Endodermal cell (in vitro differentiated cells): ENCODE measurements at places on chromosomes 2 and 18.
A peak's percentile ranks its signal among the peaks of the same experiment; 100 is the strongest.

GRCh38 chr18:49631146-49631866 lies 69.4 kb downstream of the LIPG start:
- no peaks in the 10 kb centered on the region for H3K36me3 ChIP-seq
- peak; percentile 24 for DNase-seq
- no peaks in the 10 kb centered on the region for H3K27me3 ChIP-seq
- no peak overlapping the region for H3K27ac ChIP-seq
- H3K4me1 ChIP-seq, result no peaks in the 10 kb centered on the region
- H3K4me3 ChIP-seq, result no peak overlapping the region

DNA sequence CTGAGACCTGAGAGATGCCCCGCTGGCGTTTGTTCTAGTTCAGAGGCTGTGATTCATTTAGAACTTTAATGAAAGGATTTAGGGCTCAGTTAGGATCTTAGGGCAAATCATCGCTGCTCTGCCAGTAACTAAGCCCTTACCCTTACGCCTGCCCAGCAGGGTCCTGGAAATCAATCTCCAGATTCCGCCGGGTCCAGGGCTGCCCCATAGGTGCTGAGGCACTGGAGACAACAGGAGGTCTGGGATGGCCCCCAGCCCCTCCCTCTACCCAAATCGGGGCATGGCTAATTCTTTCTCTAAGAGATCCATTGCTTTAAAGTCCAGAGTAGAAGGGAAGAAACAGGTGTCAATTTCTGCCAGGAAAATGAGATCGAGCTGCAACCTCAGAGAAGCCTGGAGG lies 83.1 kb downstream of the SDC1 start:
- no peak for DNase-seq
- H3K36me3 ChIP-seq, result no peaks in the 10 kb centered on the region
- no peak overlapping the region for H3K27ac ChIP-seq
- H3K27me3 ChIP-seq, result no peaks in the 10 kb centered on the region
- no peaks in the 10 kb centered on the region for H3K4me1 ChIP-seq

DNA sequence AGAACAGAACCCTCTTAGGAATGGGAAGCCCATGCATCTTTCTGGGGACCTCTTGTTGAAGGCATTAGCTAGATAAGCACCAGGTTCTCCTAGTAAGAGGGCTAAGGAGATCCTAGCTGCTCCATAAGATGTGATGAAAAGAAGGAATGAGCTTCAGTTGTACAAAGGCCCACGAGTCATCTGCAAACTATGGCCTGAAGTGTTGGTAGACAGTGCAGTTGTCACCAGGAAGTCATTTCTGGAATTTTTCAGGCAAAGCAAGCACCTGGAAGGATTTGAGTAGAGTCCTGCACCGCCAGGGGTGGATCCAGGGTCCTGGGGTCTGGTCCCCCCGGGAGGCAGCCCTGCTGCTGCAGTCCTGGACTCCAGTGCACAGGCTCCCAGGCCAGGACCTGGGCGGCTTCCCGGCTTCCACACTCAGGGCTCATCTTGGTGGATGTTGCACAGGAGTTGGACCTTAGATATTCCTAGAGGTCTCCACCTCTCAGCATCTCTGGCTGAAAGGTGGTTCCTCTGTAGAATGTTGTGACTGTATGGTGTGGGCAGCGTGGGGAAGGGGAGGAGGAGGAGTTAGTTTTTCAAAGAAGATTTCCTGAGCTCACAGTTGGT lies 85.3 kb downstream of the LDLRAD4 start:
- H3K36me3 ChIP-seq, result no peaks in the 10 kb centered on the region
- no peaks in the 10 kb centered on the region for H3K27me3 ChIP-seq
- peak; percentile 22 for DNase-seq
- H3K4me1 ChIP-seq, result no peaks in the 10 kb centered on the region
- no peak overlapping the region for H3K4me3 ChIP-seq

GRCh38 chr18:75135158-75135725 lies 73.7 kb downstream of the PTGR3 start:
- H3K27ac ChIP-seq, result no peak overlapping the region
- H3K27me3 ChIP-seq, result no peaks in the 10 kb centered on the region
- no peaks in the 10 kb centered on the region for H3K36me3 ChIP-seq
- no peaks in the 10 kb centered on the region for H3K4me1 ChIP-seq
- no peak overlapping the region for H3K4me3 ChIP-seq
- peak; percentile 20 for DNase-seq

DNA sequence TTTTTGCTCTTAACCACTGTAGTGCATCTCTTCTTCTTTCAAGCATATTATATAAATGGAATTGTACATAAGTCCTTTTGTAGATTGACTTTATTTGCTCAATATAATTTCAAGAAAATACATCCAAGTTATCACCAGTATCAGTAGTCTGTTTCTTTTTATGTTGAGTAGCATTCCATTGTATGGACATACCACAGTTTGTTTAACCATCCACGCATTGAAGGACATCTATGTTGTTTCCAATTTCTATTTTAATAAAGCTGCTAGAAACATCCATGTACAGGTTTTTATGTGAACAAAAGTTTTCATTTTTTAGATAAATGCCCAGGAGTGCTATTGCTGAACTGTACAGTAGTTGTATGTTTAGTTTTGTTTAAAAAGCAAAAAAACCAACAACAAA lies 387.5 kb upstream of the SOX11 start:
- no peak overlapping the region for H3K4me3 ChIP-seq
- no peaks in the 10 kb centered on the region for H3K27me3 ChIP-seq
- no peaks in the 10 kb centered on the region for H3K4me1 ChIP-seq
- no peaks in the 10 kb centered on the region for H3K36me3 ChIP-seq
- no peak for DNase-seq

DNA sequence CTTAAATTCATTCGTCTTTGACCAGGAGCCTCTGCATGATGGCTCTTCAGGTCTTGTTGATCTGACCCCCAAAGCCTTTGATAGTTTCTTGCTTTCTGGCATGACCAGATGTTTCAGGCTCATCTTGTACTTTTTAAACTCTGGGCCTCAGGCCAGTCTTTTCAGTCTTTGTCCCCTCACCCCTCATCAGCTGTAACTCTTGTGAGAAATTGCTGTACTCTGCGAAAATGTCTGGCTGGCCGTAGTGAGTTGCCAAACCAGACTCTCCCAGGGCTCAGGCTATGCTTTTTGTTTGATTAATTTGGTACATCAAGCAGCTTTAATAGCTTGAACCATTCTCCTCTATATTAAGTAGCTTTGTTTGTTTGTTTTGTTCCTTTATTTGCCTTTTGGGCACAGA lies 75.9 kb downstream of the BABAM2 start:
- no peaks in the 10 kb centered on the region for H3K4me1 ChIP-seq
- DNase-seq, result no peak
- no peak overlapping the region for H3K27ac ChIP-seq
- H3K36me3 ChIP-seq, result no peaks in the 10 kb centered on the region
- no peaks in the 10 kb centered on the region for H3K27me3 ChIP-seq
- no peak overlapping the region for H3K4me3 ChIP-seq

- no peaks in the 10 kb centered on the region for H3K27me3 ChIP-seq
- DNase-seq, result no peak
- no peak overlapping the region for H3K27ac ChIP-seq
- no peaks in the 10 kb centered on the region for H3K36me3 ChIP-seq
- H3K4me1 ChIP-seq, result no peaks in the 10 kb centered on the region
- H3K4me3 ChIP-seq, result no peak overlapping the region
Observed at GRCh38 chr2:40997362-40997761, 545.5 kb upstream of the SLC8A1 start.

DNA sequence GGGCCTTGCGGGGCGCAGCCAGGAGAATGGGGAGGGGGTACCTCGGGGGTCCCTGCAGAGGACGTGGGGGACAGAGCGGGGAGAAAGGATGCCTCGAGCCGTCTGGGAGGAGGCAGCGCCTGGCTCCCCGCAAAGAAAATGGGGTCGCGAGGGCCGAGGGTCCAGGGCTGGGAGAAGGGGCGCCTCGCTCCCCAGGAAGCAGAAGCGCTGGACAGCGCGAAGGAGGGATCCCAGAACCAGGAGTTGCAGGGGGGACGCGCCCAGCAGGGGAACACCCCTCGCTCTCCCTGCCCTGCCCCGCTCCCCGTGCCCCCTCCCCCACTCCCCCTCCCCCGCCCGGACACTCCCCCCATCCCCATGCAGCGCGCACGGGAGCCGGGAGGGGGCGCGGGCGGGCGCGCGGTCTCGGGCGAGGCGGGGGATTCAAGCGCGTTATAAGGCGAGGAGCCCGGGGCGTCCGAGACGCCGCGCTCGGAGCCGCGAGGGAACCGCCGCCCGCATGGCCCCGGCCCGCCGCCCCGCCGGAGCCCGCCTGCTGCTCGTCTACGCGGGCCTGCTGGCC lies at the start of gene ERFE:
TSS of gene ERFE (plus strand) at position 462 of the 562 bp plus-strand sequence. CDS start at position 500, 38 bp downstream.
- DNase-seq, result peak; percentile 89
- H3K36me3 ChIP-seq, result no peaks in the 10 kb centered on the region
- H3K4me3 ChIP-seq, result peak within 1 kb of the TSS; percentile 58
- H3K27ac ChIP-seq, result no peak within 1 kb of the TSS
- no peaks in the 10 kb centered on the region for H3K4me1 ChIP-seq
